ENCODE measurements at places on chromosomes 1 and 21.
A peak's percentile ranks its signal among the peaks of the same experiment; 100 is the strongest.

DNA sequence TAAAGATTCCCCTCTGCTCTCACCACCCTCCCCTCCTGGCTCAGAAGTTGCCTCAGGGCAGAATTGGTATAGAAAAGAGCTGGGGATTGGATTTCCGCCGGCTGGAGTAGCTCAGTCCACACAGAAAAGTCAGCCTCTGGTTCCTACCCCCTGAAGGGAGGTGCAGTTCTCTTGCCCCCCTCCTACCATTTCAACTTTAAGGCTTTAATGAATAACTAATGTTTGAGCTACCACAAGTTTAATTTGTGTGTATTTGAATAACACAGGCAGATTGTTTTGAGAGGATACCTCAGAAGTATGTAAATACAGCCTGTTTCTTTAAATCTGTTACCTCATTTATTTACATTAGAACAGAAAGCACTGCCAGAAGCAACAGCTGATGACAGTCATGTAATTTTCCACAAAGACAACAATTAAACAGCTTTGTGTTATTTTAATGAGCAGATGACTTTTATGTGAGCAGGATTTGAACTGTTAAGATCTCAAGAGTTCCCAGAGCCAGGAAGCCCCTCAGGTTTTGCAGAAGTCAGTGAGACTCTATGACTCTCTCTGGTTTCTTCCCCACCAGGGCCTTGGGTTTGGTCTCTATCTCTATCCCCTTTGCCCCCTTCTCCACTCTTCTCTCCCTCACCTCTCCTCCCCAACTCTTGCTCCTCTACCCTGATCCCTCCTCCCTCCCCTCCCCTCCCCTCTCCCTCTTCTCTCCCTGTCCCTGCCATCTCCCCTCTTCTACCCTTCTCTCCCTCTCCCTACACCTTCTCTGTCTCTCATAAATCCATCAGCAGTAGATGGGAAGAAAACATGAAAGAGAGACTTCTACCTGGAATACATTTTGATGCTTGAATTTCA lies 26.3 kb downstream of the DUSP10 start:
- DNase-seq, result peak; percentile 46

DNA sequence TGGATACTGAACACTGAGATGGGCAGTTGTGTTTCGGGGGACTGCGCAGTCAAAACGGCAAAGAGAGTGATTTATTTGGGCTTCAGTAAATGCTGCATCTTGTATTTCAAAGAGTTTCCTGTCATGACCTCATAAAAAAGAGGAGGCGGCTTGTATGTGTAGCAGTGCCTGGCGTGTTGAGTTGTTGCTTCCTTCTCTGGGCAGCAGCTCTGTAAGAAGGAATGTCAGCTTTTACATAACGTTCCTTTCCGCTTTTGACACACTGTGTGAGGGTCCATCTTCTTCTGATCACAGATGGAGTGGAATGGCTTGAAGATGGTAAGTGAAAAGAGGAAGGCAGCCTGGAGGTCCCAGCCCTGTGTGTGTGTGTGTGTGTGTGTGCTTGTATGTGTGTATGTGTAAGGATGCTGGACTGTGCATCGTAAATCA lies 941 bp downstream of the ELAVL4 start:
- DNase-seq, result no peak

GRCh38 chr1:84668185-84668584 lies 22.1 kb downstream of the SSX2IP start:
- no peak for DNase-seq

- no peak for DNase-seq
Measured at GRCh38 chr1:5244631-5245285, 590.3 kb downstream of the AJAP1 start.

DNA sequence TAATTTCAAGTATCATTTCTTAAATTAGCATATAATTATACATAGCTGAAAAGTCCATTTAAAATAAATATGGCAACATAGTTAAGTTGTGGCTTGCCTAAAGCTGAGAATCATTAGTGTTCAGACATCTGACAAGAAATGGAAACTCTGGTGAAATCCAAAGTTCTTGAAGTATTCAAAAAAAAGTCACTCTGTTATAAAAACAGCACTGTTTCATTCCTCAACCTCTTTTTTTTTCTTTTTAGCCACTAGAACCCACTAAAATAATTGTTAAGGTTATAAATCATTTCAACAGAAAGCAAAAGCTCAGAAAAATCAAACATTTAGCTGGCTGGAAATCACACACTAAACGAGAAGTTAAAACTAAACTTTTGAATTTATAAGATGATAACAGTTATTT lies 476.7 kb downstream of the LTN1 start:
- no peak for DNase-seq

GRCh38 chr1:167734841-167735240 lies 13.1 kb downstream of the MPZL1 start:
- no peak for DNase-seq

- no peak for DNase-seq
Measured at GRCh38 chr1:198340139-198340538, 183.3 kb downstream of the NEK7 start.

- DNase-seq, result no peak
Measured at GRCh38 chr1:84846387-84846786, 46.6 kb downstream of the LPAR3 start.

DNA sequence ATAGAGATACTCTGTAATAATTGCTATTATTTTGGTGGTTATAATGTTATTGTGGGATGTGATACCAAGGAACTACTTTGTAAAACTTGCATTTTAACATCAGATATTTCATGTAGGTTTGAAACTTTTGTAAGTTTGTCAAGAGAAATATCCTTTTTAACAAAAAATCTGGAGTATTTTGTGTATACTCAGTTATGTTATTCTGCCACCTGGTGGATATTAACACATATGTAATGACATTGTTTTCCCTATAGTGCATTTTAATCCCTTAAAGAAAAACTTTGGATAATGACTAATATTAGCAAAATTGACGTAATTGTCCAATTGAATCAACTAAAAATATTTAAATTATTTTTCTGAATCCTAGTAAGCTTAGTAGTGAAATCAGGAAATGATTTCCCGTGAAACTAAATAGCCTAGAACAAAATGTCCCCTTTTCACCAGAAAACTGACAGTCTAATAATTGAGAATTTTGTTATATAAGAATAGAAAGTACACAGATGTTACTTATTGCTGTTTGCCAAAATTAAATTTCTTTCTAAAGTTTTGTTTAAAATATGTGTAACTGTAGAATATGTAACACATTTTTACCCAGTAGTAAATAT lies 39.6 kb downstream of the KCTD3 start:
- DNase-seq, result no peak

GRCh38 chr1:110338309-110338885 lies 780 bp upstream of the RBM15 start:
- no peak for DNase-seq

GRCh38 chr1:177864538-177865305 lies 105.1 kb downstream of the SEC16B start:
- no peak for DNase-seq

GRCh38 chr1:161962091-161962887 lies 61.4 kb downstream of the OLFML2B start:
- DNase-seq, result peak; percentile 18

GRCh38 chr1:186091222-186091720 lies 283.8 kb downstream of the TPR start:
- no peak for DNase-seq

DNA sequence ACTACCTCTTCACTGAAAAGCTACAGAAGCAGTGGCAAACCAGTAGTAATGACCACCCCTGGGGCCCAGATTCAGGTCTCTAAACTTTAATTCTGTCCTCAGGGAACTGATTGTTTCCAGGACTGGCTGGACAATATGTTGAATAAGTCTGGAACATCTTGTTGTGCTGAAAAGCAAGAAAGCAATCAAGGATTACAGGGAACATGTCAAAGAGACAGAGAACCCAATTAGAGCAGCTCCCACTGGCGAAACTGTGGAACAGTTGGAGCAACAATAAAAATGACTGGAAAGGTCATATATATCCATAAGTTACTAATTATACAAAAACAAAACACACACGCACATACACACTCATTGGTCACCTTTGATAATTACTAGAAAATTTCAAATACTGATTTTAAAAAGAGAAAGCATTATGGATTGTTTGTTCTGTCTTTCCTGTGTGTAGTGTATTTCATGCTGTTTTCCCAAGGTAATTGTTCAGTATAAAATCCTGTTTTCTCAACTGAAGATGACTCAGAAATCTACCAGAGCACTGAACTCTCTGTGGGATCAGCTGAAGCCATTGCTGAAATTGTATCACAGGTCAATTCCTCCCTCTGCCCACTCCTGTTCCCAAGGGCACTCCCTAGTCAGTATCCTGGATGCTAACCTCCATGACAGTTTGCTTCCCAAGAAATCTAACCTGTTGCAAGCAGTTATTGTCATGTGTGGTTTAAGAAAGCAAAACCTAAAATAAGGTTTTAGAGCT lies 83.6 kb upstream of the RGS1 start:
- DNase-seq, result no peak

DNA sequence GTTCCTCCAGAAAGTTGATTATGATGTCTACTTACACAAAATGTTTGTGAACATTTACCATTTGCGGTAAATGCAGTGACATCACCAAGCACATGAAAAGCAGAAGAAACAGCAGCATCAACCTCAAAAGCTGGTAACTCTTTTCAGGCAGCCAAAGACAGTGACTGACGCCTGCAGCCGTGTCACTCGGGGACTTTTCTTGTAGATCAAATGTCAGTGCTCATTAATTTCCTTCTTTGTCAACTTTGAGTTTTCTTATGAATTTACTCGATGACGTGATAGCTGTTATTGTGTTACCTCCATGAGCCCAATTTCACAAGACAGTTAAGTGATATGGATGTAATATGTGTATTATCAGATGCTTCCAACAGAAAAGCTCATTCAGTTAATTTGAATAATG lies 92.5 kb downstream of the RIPK4 start:
- no peak for DNase-seq

GRCh38 chr21:43734928-43735229 lies 15.9 kb downstream of the PDXK start:
- no peak for DNase-seq

DNA sequence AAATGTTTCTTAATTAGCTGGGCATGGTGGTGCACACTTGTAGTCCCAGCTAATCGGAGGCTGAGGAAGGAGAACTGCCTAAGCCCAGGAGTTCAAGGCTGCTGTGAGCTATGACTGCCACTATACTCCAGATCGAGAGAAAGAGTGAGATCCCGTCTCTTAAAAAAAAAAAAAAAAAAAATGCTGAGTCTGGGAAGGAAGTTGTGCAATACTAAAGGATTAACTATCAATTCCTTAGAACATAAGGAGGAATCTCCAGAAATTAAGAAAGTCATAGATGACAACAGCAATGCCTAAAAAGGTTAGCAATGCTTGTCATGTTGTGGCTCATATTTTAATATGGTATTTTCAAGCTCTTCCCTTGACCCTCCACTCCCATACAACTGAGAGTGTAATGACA lies 5.3 kb downstream of the LUZP1 start:
- no peak for DNase-seq

GRCh38 chr1:200909071-200909470 lies 14.4 kb downstream of the INAVA start:
- no peak for DNase-seq

DNA sequence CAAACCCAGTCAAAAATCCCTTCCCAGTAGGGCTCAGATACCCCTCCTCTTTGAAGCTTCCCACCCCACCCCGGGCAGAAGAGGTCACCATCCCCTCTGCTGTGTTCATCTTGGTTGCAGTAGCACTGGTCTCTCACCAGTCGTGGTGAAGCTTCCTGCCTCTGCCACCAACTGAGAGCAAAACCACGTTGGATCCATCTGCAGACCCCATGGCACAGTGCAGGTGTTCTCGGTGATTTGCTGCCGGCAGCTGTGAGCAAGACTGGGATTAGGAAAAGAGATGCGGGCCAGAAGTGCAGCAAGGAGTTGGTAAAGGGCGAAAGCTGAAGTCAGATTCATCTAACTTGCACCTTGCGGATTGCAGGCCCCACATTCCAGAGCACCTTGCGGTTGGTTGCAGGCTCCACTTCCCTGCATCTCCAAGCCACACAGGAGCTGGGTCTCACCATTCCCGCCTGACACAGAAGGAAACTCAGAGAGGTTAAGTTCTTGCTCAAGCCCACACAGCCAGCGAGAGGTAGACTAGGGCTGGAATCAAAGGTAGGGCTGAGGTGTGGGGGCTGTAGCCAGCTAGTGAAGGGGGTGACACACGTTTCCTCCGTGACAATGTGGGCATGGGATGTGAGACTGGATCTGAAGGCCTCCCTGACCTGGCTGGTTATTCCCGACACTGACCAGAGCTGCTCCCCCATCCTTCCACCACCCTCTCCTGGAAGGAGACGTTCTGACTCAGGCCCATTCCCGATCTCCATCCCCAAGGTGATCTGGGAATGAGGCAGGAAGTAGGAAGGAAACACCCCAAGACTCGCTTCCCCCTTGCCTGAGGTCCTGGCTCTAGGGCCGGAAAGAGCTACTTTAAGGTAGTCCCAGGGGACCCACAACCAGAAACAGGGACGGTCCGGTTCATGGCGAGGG lies 3.3 kb upstream of the FAM110D start:
- no peak for DNase-seq

DNA sequence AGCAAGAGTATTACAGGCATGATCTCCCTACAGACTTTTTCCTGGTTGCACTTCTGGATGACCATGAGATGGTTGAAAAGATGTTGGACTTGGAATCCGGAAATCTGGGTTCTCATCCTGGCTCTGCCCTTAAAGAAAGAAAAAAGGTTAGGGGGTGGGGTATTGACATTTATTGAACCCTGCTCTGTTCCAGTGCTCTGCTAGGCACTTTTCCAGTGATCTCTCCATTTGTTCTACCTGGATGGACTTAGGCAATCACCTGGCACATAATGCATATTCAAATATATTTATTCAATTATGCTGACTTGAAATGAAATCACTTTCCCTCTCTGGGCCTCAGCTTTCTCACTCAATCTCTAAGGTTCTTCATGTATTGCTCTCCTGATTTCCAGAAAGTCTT lies 101.0 kb upstream of the NFIA start:
- DNase-seq, result no peak

DNA sequence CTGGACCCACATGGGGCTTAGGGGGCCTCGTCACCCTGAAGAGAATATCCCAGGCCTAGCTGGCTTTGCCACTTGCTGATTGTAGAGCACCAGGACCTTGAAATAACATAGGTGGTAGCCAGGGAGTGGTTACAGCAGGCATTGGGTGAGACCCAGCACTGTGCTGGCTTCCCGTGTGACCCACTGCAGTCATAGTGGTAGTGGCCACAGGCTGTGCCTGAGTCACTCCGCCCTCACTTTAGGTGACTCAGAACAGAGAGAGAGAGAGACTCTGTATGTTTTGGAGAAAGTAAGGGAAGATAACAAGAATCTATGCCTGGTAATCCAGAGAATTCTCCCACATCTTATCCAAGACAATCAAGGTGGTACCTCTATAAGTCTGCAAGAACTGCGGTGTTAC lies 98.7 kb upstream of the LHX8 start:
- DNase-seq, result no peak

DNA sequence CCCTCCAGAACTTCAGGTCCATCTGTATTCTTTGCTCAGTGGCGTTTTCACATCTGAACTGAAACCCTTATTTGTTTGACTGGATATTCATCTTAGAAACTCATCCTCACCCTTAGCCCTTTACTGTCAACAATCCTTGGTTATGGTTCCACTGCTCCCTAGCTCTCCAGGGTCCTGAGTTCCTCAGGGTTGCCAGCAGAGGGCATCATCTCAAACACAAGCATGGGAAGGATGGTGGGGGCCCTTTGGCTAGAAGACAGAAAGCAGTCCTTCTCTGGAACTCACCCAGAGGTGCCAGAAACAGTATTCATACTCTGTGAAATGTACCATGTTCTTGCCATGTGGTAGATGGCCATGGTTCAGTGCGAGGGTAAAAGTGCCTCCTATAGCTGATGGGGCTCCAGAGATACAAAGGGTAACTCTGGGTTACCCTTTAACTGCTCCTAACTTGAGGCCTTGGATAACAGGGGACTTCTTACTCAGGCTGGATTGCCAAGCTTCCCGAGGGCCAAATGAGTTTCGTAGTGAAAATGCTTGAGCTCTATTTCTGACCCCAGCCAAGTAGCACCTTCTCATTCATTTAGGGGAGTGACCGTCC lies 11.3 kb downstream of the NCSTN start:
- no peak for DNase-seq
